ENCODE measurements at places on chromosomes 3 and 15.
A peak's percentile ranks its signal among the peaks of the same experiment; 100 is the strongest.

- no peak for DNase-seq
Observed at GRCh38 chr3:50287262-50287661, 5.0 kb downstream of the IFRD2 start.

GRCh38 chr3:50203113-50203808 lies 1.8 kb upstream of the SLC38A3 start:
- DNase-seq: peak; percentile 92

DNA sequence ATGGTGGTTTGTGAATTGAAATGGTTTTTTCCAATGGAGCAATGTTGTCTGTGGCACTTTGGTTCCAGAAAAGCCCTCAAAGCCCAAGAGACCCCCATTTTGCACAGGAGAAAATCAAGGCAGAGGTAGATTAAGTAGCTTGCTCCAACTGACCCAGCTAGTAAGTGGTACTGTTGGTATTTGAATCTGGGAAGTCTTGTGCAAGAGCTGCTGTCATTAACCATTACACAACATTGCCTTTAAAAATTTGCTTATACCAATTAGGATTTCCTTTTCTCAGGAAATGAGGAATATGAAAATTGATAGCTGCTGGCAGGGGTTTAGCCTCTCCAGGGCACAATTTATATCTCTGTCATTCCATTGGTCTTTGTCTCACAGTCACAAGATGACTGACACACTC lies 102.4 kb upstream of the UBE3A start:
- DNase-seq: no peak

DNA sequence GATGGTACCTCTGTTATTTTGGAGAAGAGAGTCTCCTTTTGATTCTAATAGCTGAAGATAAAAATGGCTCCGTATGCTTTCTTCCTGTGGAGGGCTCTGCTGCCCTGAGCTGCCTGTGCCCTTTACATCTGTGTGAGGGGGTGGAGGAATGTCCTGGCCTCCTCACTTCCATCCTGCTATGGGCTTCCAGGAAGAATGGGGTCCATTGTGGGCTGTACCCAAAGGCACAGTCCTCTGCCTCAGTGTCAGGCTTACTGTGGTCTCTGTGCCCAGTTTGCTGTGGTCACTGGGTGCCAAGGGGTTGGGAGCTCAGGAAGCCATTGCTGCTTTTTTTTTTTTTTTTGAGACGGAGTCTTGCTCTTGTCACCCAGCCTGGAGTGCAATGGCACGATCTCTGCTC lies 14.4 kb downstream of the DAG1 start:
- no peak for DNase-seq

Data from body of pancreas (tissue), 4 donors.